ENCODE measurements at places on chromosomes 7 and 10.

DNA sequence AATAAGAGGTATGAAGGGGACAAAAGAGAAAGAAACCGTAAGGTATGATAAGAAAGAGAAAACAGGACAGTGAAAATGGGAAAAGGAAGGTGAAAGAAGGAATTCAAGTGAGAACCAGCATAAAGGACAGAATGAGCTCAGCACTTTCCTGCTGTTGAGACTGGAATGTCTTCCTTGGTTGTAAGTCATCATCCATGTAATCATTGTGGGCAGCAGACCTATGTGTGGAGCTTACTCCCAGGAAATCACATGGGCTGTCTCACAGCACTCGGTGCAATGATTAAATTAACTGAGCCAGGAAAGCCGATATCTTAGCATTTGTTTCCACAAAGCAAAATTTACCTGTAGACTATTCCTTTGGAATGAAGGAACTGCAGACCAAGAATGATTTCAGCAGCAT, 118.1 kb downstream of the PRKCQ start:
- DNase-seq, result no peak

DNA sequence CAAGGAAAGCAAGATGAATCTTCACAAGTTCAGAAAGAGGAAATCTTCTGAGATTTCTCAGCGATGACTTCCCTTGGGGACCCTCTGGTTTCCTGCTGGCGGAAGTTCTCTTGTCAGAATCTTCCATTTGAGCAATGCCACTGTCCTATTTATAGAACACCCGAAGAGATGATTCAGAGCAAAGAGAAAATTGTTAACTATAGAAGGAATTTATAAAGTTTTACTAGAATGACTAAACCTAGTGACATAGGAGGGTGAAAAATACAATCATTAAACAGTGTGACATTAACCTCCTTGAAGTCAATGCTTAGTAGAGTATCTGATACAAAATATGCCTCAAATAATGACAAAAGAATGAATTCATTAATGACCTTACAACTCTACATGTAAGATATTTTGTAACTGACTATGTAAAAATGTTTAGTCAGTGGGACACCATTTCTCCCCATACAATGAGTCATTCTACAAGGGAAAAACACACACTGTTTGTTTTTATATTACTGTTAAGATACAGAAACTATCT, 206.5 kb upstream of the CNTNAP2 start:
- no peak for DNase-seq

DNA sequence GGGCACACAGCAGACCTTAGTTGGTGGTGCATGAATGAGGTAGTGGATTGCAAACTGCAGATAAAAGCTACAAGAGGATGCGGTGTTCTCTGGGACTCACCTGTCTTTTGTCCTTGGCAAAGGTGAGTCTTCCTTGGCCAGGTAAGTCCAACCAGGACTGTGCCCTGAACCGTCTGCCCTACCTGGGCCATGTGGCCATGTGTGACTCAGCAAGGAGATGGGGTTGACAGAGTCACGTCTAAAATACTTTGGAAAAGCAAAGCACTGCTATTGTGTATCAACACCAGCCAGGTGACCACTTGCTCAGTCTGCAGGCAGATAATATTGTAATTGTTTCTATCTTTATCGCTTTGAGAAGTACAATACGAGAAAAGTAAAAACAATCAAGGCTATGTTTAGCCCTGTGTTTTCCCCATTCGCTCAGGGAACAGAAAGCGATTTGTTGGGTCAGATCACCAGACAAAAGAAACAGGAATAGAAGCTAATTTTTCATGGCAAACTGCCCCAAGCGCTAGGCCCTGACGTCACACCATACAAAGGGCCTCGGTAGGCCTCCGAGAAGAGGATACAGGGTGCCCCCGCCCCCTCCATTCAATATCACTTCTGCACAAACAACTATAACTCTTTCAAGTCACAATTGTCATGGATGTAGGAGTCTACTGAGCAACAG, 57.3 kb downstream of the FAM53B start:
- DNase-seq, result peak; percentile 99

- peak; percentile 98 for DNase-seq
Measured at GRCh38 chr10:120945801-120946302, 94.7 kb downstream of the WDR11 start.

DNA sequence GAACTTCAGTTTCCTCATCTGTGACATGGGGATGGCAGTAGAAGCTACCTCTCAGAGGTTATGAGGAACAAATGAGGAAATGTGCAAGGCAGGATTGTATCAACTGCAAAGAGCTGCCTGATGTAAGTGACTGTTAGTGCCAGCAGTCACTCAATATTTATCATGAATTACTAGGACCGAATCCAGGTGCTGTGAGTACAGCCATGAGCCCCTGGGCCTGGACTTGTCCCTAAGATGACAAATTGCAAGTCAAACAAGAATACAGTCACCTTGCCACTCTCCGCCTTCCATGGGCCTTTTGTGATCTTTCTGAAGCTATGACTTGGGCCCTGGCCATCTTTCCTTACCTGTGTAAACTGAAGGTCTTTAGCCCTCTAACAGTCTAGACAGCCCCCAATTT, 27.7 kb upstream of the TLX1 start:
- DNase-seq, result no peak

- DNase-seq, result peak; percentile 22
Measured at GRCh38 chr10:73263693-73264347, 11.4 kb upstream of the MRPS16 start.

GRCh38 chr10:60139798-60140566, 233.6 kb upstream of the CCDC6 start:
- no peak for DNase-seq

- peak; percentile 79 for DNase-seq
Measured at GRCh38 chr7:20158684-20159083, 58.5 kb downstream of the MACC1 start.

- no peak for DNase-seq
Measured at GRCh38 chr7:149834601-149835000, 3.6 kb upstream of the ZNF862 start.

DNA sequence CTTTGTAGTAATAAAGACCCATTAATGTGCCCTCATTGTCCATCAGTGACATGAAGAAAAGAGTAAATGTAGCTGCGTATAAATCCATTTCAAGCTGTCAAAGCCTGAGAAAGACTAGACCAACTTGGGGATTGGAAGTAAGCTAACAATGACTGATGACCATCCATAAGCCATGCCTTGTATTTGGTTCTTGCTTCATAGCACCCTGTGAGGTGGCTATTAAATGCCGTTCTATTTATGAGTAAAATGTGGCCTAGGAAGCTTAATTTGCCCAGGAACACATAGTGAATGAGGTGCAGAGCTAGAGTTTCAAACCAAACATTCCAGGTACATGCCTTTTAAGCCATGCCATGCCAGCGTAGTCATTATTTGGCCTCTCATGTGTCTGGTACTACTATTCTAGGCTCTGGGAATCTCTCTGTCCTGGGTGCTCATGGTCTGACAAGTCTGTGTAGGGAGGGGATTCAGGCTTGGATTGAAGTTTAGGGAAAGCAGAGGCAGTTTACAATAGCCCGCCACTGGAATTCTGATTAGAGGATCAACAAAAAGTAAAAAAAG, 92.1 kb downstream of the ZNF277 start:
- DNase-seq, result no peak

- no peak for DNase-seq
Measured at GRCh38 chr7:1287752-1288201, 55.1 kb downstream of the UNCX start.

- DNase-seq, result no peak
Measured at GRCh38 chr7:122864016-122864415, 22.2 kb downstream of the CADPS2 start.

DNA sequence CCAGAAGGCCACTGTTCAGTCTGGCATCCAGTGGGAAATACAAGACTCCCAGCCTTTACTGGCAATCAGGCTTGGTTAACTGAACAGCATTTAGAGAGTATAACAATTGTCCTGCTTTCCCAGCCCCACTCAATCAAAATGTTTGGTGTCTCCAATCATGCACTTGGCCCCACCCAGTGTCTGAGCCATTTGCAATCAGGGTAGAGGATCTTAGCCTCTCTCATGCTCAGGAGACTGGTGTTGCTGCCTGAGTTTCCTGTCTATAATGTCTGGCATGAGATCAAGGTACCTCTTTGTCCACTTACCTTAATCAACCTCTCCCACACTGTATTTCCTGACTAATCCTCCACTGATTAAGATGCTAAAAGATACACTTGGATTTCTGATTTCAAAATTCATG, 290.2 kb upstream of the GHITM start:
- DNase-seq, result no peak

DNA sequence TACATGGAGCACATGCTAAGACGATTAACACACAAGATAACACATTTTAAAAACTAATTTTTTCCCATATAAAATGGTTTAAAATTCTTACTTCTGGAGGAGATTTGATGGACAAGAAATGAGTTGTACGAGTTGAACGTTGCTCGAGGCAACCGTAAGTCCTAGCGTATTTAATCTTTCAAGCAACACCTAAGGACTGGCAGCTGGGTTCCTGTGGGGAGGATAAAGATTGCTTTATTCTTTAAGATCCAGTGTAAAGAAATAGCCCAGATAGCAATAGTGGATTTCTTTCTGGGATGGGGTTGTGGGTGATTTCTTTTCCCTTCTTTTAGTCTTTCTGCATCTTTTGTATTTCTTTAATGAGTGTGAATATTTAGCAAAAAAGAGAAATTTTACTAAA, 9.8 kb downstream of the TBXAS1 start:
- DNase-seq, result no peak

GRCh38 chr10:13728898-13729535, 142.3 kb downstream of the PRPF18 start:
- no peak for DNase-seq

- DNase-seq, result no peak
Measured at GRCh38 chr10:100687143-100688003, 58.0 kb upstream of the PAX2 start.

DNA sequence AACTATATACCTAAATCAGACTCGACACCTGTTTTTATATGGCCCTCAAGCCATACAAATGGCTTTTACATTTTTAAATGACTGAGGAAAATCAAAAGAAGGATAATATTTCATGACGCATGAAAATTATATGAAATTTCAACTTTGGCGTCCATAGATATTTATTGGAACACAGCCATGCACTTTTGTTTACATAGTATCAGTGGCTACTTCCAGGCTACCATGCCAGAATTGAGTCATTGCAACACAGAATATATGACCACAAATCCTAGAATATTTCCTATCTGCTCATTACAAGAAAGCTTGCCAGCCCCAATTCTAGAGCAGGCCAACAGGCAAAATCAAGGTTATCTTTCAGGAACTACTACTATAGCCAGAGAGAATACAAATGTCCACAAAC, 29.3 kb downstream of the AFAP1L2 start:
- DNase-seq, result no peak

DNA sequence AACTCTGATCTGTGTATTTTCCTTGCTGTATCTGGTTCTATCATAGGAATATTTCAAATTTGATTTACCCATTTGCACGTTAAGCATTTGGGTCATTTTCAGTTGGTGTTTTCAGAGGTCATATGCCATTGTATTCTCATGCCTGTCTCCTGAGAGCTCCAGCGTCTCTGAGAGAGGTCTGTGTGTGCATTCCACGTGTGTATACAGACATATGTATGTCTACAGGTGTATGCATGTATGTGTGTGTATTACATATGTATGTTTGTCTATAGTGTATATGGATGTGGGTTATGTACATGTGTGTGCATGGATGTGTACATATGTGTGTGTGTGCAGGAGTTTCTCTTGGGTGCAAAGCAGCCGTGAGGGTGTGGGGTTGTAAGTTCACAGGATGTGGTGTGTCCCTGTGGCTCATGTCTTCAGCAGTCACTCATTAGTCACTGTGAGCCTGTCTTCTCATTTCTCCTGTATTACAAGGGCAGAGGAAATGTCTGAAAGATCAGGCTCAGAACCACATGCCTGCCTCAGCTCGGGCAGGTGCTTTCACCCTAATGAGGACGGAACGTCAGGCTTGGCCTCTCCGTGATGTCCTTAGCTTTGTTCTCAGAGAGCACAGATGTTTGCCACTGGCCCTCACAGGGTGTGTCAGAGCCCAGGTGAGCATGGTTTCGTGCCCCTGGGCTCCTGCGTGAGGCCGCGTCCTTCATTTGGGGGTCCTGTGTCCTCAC, 101.6 kb downstream of the NKX6-2 start:
- no peak for DNase-seq

DNA sequence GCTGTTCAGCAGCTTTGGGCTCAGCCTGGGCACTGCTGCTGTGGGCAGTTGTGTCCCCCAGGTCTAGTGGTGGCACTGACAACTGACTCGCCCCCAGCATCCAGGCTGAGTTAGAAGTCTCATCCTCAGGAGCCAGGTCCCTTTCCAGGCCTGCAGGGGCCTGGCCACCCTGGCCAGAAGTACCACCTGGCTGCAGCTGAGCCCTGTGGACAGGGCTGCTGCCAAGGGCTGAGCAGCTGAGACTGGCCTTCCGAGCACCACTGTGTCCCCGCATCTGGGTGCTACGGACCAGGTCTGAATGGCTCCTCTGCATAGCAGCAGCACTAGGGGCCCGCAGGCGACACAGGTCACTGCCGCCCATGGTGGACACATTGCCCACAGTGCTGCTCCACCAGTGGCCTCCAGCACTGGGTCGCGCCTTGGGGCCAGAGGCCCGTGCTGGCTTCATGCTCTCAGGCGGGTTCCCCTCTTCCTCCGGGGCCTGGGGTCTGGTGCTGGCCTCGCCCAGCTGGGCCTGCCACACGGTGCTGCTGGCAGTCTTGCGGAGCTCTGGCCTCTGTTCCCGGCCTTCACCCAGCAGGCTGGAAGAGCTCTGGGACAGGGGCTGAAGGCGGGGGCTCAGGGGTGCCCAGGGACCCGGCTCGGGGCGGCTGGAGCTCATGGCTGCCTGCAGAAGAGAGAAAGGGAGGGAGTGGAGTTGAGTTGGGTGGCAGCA, 6.2 kb downstream of the GPRIN2 start:
- DNase-seq, result no peak

DNA sequence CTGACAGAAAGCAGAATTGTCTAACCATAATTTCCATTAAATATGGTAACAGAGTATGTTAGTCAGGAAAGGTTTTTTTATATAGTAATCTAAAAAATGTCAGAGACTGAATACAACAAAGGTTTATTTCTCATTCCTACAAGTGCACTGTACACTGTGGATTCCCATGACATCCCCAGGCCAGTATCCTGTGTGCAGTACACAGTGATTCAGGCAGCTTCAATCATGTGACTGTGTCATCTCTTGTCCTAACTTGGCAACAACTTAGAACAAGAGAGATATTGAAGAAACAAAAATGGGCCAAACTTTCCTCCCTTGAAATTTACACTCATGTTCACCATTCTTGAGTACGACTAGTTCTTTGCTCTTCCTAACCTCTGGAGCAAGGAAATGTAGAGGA, 189.8 kb upstream of the SEMA3A start:
- no peak for DNase-seq

- no peak for DNase-seq
Measured at GRCh38 chr7:100546926-100547800, 8.2 kb downstream of the AGFG2 start.
